ENCODE measurements at places on chromosomes 12 and 14. TPM values are rescaled to one million over a fixed set of nuclear protein-coding genes. Genes with fewer than 3 reads are reported as not detected.

Gene AMN1
- total RNA-seq = 7.3 TPM

Gene SDR9C7
- not detected for total RNA-seq

Gene TOMM20L
- not detected for total RNA-seq

Gene GPD1
- total RNA-seq = under 0.01 TPM

Gene SYCP3
- under 0.01 TPM for total RNA-seq

Gene GALNT6
- 32.2 TPM for total RNA-seq

Gene FGF6
- total RNA-seq = not detected

Gene CCDC88C
- under 0.01 TPM for total RNA-seq

Gene PLEKHG3
- 8.7 TPM for total RNA-seq

Gene INSM2
- not detected for total RNA-seq

Gene B3GNT4
- under 0.01 TPM for total RNA-seq
